ENCODE measurements at places on chromosomes 1 and 21.

GRCh38 chr1:231774719-231775335 is 148.2 kb downstream of the DISC1 start:
- no peak for DNase-seq

DNA sequence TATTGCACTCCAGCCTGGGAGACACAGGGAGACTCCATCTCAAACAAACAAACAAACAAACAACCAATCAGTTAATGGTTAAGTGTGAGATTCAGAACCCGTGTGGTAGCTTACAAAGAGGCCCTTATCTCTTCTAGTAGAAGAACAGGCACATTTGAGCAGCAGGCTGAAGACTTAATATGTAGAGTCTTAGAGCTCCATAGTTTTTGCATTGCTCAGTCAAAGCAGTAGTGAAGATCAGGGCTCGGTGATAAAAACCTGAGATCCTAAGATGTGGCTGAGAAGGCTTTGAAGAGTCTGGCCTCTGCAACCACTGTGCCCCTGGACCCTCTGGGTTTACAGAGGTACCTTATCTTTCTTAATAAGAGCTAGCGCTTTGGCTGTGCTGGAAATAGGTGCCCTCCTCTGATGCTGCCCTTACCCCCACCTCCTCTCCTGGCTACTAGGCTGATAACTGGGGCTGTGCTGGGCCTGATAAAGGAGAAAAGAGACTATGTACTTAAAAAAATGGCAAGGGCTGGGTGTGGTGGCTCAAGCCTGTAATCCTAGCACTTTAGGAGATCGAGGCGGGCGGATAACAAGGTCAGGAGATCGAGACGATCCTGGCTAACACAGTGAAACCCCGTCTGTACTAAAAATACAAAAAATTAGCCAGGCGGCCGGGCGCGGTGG is 10.5 kb upstream of the UCK2 start:
- no peak for DNase-seq

DNA sequence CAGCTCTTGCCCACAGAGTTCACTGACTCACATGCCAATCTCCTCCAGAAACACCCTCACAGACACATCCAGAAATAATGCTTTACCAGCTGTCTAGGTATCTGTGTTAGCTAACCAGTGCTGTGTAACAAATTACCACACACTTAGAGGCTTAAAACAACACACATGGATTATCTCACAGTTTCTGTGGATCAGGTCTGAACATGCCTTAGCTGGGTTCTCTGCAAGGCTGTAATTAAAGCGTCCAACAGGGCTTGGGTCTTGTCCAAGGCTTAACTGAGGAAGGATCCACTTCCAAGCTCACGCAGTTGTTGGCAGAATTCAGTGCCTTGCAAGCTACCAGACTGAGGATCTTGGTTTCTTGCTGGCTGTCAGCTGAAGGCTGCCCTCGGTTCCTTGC is 92.5 kb upstream of the RGS4 start:
- DNase-seq: no peak

- DNase-seq: no peak
Measured at GRCh38 chr1:73899311-73899710, 298.7 kb downstream of the LRRIQ3 start.

- DNase-seq: no peak
Measured at GRCh38 chr1:183572721-183573120, 17.5 kb downstream of the NCF2 start.

GRCh38 chr21:43892984-43893535 is 28.0 kb downstream of the AGPAT3 start:
- DNase-seq: no peak

DNA sequence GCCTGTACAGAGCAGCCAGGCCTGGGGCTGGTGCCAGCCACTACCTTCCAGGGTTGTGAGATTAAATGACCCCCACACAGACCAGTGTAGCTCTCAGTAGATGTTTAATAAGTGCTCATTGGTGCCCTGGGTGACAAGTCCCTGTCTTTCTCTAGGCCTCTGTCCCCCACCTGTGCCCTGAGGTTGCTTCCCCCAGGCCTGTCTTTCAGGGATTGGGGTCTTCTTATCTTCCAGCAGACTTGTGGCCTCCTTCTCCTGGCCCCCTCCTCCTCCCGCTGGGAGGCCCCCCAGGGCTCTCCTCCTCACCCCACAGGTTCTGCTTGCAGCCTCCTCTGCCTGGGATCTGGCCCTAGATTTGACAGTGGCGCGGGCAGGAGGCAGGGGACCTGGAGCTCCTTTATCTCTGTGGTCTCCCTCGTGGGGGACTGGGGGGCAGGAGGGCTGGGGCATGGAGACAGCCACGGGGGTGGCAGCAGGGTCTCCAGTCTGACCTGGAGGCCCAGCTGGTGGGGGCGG is 40.3 kb downstream of the EPHA2 start:
- no peak for DNase-seq

GRCh38 chr21:28431022-28431421 is 561.7 kb downstream of the LTN1 start:
- DNase-seq: no peak

DNA sequence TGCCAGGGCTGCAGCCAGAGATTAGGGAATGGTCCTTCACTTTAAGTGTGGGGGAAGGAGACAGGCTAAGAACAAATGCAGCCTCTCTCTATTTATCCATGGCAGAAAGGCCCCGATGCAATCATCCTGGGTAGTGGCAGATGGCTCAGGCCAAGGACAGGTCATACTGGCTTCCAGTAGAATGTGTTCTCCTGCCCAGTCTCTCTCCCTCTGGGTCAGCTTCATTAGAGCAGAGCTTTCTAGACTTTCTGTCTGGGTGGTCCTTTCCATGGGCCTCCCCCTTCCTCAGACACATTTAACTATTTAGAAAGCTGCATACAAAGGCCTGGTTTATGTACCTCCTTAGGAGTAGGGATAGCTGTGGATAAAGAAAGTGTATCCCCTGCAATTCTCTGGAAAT is 4.8 kb upstream of the PTCH2 start:
- DNase-seq: no peak

- peak; percentile 27 for DNase-seq
Measured at GRCh38 chr1:22131875-22132486, 10.9 kb downstream of the WNT4 start.

GRCh38 chr1:31521761-31522555 is 54.4 kb upstream of the TINAGL1 start:
- DNase-seq: no peak

GRCh38 chr1:95180371-95180770 is 53.6 kb upstream of the RWDD3 start:
- no peak for DNase-seq

GRCh38 chr1:234710936-234711724 is 101.2 kb upstream of the IRF2BP2 start:
- no peak for DNase-seq

- no peak for DNase-seq
Measured at GRCh38 chr21:22225299-22225698, 1227.1 kb downstream of the NCAM2 start.

DNA sequence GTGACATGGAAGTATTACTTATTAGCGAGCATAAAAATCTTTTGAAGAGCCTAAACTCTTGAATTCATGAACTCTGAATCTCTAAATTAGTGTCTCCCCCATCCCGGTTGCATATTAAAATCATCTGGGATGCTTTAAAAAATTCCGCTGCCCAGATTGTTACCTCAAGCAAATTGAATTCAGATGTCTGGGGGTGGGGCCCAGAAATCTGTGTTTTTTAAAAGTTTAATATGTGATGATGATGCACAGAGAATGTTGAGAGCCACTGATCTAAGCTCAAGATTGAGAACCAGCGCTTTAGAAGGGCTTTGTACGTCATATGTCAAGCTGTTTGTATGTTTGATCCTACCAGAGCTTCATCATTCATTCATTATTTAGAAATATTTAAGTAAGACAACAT is 446.8 kb downstream of the NUF2 start:
- DNase-seq: no peak

DNA sequence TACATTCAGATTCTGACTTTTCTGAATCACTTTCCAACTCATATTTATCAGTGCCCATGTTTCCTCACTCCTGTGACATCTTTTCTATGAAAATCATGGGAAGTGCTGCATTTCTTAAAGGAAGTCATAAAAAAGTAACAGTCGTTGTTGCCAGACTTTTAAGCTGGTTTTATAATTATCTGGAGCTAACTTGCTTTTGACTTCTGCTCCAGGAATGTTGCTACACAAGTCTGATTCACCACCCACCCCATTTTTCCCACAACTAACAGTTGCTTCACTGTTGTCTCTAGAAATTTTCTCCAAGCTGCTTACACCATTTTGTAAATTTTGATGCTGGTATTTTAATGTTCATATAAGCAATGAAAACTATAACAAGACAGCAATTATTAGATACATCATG is 12.2 kb downstream of the FCRLB start:
- DNase-seq: peak; percentile 88

- no peak for DNase-seq
Measured at GRCh38 chr1:2544093-2544874, 11.9 kb upstream of the TNFRSF14 start.
